ENCODE measurements at places on chromosomes 12 and 14.

GRCh38 chr14:22412926-22413411, 176.1 kb downstream of the DAD1 start:
- peak; percentile 66 for DNase-seq

DNA sequence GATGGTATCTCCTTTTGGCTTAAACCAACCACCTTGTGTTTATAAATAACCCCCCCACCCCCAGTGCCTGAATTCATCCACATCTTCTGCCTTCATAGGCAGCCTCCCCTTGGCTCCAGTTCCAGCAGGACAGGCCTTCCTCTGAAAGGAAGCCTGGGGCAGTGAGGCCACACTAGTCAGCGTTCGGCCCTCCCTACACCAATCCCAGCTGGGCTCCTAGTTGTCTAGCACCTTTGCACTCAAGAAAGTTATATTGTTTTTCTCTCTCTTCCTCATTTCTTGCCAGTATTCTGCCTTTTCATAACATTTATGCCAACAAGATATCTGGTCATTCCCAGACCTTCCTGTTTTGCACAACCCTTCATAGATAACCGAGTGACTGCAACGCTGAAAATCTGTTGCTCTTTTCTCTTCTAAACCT, 73.1 kb upstream of the ACTN1 start:
- DNase-seq: no peak

- no peak for DNase-seq
Measured at GRCh38 chr12:53211476-53212381, 4.7 kb upstream of the ITGB7 start.

- no peak for DNase-seq
Measured at GRCh38 chr14:92952481-92953298, 29.7 kb downstream of the CHGA start.

DNA sequence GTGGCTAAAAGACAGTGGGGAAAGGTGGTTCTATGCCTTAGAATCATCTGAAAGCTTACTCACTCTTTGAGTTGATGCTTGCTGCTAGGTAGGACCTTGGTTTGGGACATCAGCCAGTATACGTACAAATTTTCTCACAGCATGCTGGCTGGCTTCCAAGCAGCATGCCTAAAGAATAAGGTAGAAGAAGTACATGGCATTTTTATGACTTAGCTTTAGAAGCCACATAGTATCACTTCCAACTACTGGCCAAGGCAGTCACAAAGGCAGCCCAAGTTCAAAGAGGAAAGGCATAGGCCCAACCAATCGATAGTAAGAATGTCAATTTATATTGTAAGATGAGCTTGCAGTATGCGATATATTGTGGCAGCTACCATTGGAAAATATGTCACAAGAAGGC, 284.2 kb upstream of the CAND1 start:
- no peak for DNase-seq

DNA sequence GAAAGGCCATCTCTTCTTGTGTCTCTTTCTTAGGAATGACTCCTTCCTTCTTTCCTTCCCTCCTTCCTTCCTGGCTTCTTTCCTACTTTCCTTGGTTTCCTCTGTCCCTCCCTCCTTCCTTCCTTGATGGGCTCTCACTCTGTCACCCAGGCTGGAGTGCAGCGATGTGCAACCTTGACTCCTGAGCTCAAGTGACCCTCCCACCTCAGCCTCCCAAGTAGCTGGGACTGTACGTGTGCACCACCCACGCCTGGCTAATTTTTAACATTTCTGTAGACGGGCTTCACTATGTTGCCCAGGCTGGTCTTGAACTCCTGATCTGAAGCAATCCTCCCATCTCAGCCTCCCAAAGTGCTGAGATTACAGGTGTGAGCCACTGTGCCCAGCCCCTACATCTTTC, 10.9 kb upstream of the P2RX7 start:
- no peak for DNase-seq

GRCh38 chr12:121713257-121713777, 765 bp downstream of the TMEM120B start:
- no peak for DNase-seq

DNA sequence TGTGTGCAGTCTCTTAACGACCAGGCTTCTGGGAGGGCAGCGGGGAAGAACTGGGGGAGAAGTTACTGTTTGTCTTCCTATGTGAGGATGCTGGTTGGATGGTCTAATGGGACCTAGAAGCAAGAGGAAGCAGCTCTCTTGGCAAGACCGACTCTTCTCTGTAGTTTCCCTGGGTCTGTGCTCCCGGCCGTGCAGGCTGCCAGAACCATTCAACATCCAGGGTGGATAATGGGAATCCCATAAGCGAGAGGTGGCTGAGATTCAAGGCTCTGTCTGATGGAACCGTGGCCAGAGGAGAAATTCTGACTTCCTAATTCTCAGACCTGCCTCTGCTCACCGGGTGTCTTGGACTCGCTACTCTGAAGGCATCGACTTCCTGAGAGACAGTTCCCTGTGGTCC, 561.0 kb upstream of the TBX3 start:
- DNase-seq: no peak

DNA sequence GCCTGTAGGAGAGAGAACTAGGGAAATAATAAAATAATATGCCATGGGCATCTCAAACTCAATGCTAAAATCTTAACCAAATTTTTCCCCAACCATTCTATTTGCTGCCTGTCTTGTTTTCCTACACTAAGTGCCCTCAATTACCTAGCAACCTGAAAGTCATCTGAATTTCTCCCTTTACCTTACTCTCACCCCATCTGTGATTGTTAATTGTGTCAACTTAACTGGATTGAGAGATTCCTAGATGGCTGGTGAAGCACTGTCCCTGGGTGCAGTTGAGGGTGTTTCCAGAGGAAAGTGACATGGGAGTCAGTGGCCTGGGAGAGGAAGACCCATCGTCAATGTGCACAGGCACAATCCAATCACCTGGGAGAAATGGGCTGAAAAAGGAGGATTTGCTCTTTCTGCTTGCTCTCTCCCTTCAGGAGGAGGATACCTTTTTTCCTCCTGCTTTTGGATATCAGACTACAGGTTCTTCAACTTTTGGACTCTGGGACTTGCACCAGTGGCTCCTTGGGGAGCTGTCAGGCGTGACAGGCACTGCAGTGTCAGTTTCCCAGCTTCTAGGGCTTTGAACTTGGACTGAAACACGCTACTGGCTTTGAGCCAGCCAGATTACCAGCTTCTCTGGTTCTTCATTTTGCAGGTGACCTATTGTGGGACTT, 100.1 kb downstream of the PPP1R12A start:
- no peak for DNase-seq

- no peak for DNase-seq
Measured at GRCh38 chr14:68486033-68486732, 306.7 kb downstream of the ZFP36L1 start.

DNA sequence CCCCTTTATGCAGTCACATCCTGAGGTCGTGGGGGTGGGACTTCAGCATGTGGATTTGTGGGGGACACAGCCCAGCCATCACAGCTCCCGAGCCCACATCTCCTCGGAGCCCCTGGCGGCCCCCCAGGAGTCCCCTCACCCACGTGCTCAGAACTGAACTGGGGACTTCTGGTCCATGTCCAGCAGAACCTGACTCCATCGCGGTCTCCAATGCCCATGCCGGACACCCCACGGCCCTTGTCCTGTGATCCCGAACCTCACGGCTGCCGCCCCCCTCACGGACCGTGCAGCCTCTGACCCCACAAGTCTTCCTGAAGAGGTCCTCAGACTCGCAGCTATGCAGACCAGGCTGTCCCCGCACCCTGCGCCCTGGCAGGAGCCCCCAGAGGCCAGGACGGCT, 13.5 kb upstream of the FBRSL1 start:
- DNase-seq: no peak

GRCh38 chr12:32437095-32437515, 37.7 kb downstream of the FGD4 start:
- peak; percentile 94 for DNase-seq

DNA sequence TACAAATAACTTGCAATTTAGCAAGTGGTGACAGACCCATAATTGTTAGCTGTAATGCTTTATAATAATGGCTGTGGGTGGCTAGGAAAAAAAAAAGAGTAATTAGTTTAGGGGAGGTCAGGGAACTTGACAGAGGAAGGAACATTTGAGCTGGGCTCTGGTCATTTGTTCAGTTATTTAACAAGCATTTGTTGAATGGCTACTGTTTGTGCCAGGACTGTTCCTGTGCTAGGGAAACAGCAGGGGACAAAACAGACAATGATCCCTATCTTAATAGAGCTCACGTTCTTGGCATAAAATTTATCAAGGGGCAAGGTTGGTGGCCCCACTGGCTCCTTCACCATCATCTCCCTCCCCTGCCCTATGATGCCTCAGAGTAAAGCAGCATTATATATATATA, 18.5 kb downstream of the CHST11 start:
- DNase-seq: no peak

GRCh38 chr12:56722832-56723231, 2.3 kb downstream of the NACA start:
- no peak for DNase-seq

DNA sequence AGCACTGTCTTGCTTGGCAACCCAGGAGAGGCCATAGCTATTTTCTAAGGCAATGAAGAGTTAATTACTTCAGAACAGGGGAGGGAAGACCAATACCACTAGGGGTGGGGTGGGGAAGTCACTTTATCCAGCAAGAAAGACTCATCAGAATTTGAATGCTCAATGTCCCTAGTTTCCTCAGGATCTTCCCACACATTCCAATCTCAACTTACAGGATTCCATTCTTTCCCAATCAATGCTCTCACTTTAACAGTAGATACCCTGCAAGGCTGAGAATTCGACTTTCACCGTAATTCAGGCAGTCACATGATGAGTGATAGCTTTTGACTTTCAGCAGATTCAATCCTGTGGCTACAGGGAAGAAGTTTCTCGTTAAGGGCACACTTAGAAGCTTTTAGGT, 526.6 kb upstream of the SEL1L start:
- no peak for DNase-seq

DNA sequence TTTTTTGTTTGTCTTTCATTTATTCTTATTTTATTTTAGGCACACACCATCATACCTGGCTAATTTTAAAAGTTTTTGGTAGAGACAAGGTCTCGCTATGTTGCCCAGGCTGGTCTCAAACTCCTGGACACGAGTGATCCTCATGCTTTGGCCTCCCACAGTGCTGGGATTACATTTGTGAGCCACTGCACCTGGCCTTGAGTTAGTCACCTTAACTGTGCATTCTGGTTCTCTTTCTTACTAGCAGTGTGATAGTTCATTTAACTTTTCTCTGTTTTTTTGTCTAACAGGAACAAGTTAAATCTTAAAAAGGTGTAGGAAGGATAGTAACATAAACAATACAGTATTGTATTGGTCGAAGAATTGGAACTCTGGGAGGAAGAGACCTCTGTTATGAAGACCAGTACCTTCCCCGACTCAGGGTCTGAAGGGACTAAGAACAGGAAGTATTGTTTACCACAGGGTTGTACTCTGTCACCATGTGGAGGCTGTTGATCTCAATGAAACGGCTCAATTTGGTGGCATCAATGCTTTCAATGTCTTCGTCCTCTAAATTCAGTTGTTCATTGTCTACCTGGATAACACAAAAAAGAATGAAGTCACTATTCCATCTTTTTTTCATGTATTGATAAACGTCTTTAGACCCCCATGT, 17.7 kb downstream of the ERP27 start:
- DNase-seq: no peak

- no peak for DNase-seq
Measured at GRCh38 chr12:65614259-65614889, 209.9 kb upstream of the HMGA2 start.

- peak; percentile 87 for DNase-seq
Measured at GRCh38 chr12:69988481-69989321, 163.7 kb downstream of the MYRFL start.

DNA sequence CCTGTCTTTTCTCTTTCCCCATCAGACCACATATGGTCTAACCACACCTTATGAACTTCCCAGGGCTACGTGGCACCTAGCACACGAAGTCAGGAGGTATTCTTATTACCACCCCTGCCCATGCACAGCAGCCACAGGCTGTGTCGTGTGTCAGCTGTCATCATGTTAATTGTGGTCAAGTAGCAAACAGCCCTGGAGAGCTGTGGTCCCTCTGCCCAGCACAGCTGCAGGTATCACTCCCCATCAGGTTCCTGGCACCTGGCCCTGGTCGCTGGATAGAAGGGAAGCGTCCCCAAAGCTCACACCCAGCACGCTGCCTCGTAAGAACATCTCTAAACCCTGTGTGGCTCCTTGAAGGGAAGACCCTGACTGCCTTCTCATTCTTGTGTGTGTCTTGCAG, 45.4 kb downstream of the CLMN start:
- no peak for DNase-seq

- DNase-seq: no peak
Measured at GRCh38 chr14:101992708-101993107, 28.3 kb downstream of the DYNC1H1 start.

DNA sequence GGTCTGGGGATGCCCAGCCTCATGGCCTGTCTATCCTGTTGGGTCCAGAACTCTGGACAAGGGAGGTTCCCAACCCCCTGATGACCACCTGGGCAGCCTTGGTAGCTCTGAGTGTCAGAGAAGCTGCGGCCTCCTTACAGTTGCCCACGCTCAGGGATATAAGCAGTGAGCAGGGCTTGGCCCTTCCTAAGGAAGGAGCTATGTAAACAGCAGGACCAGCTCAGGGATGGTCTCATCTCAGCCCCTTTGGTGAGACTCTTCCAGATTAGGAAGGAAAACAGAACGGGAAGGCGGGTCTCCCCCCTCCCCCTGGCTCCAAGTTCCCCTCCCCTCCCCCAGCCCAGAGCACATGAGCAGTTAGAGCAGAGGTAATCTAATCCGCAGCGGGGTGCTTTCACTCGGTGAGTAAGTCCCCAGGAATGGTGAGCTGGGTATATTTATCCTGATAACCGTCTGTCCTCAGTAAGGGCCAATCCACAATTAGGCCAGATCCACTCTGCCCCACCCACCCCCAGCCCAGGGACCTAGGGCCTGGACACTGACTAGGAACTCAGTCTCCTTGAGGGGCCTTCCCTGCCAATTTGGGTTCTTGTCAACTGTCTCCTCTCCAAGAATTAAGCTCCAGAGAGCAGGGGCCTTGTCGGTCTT, 29.5 kb upstream of the RPLP0 start:
- DNase-seq: peak; percentile 91

- DNase-seq: no peak
Measured at GRCh38 chr14:89493877-89494634, 77.0 kb upstream of the FOXN3 start.

GRCh38 chr12:1328391-1328790, 266.0 kb downstream of the FBXL14 start:
- DNase-seq: no peak

DNA sequence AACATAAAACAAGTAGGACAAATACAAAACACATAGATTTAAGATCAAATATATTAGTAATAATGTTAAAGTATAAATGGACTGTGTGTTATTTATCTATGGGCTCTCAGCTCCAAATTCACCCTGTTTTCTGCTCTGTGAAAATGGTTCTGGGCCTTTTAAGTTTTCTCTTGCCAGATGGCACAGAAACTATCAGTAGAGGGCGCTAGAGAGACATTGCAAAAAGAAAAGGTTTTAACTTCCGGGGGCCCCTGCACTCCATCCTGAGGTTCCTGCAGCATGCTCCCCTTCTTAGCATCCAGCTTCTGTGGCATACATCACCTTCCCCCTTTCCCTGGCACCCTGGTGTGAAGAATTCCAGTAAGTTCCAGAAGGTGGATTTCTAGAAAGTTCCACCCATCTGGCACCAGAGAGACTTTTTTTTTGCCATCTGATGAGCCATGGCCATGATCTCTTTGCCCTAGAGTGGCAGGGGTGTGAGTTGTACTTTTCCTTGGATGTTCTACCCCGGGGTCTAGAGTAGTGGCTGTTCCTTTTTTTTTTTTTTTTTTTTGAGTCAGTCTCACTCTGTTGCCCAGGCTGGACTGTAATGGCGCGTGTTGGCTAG, 29.3 kb downstream of the ZCRB1 start:
- no peak for DNase-seq

- no peak for DNase-seq
Measured at GRCh38 chr12:25629341-25629740, 76.3 kb upstream of the LMNTD1 start.

GRCh38 chr14:80390906-80391305, 179.6 kb upstream of the DIO2 start:
- peak; percentile 53 for DNase-seq

Data from AG10803 (cell line).